Sigmoid colon (tissue), 7 donors: ENCODE measurements at places on chromosomes 1 and 21. TPM values are rescaled to one million over a fixed set of nuclear protein-coding genes. Genes with fewer than 3 reads are reported as not detected.
A peak's percentile ranks its signal among the peaks of the same experiment; 100 is the strongest.

The PGLYRP4 gene
- total RNA-seq = not detected

The ZNF670 gene
- total RNA-seq = 3.6 TPM

The CHIT1 gene
- not detected for total RNA-seq

The MPZ gene
- 5.5 TPM for total RNA-seq

The PCBP3 gene
- 21.3 TPM for total RNA-seq

The LCE1E gene
- total RNA-seq = not detected

The DNAJC6 gene
- total RNA-seq = 6.9 TPM

- no peaks in the 10 kb centered on the region for H3K36me3 ChIP-seq
- H3K4me1 ChIP-seq = no peaks in the 10 kb centered on the region
- H3K27ac ChIP-seq = peak overlapping the region; percentile 18
- no peaks in the 10 kb centered on the region for H3K27me3 ChIP-seq
- no peak for DNase-seq
Measured at GRCh38 chr1:240385985-240386978, 225.7 kb downstream of the GREM2 start.

DNA sequence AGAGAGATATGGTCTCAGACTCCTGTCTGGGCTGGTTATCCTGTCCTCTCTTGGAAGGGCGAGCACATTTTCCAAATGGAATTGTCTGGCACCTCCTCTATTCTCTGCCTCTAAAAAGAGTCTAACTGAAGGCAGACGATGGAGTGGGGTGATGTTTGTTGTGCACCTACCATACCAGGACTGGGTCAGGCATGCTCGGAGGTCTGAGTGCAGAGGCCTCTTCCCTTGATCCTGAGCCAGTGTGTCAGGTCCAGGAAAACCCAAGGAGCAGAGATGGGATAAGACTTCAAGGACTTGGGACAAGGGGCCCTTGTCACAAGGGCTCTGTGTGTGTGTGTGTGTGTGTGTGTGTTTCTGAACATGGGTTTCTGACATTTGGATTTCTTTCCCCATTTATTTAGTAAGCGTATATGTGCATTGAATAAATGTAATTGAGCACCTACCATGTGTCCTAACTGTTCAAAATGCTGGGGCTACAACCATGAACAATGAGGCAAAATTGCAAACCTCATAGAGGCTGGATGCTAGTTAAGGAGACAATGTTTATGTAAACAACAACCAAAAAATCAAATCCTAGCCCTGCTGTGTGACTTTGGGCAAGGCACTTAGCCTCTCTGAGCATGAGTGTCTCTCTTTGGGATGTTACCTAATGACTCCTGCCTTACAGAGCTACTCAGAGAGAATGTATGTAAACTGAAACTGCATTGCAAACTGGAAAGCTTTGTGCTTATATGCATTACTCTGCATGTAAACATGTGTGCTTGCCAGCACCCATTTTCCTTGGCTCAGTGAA, 276.3 kb downstream of the FOXD2 start:
- H3K36me3 ChIP-seq = no peaks in the 10 kb centered on the region
- H3K27me3 ChIP-seq = peaks cover 24% of the 10 kb centered on the region
- no peak overlapping the region for H3K27ac ChIP-seq
- H3K4me1 ChIP-seq = no peaks in the 10 kb centered on the region

DNA sequence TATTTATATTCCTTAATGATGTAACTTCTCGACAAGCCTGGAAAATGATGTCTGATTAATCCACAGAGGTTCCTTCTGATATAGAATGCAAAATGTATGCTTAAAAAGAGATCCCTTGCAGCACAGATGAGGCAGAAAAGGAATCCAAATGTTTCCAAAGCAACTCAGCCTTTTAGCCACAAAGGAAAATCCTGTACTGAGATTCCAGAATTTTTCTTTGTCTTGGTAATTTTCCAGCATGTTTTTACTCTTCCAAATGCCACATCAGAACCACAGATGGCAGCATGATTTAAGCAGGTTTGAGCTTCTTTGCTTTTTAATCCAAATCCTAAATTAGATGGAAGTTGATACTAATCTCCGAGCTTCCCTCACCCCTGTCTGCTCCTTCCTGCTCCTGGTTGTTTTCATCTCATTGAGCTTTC, 176.4 kb upstream of the PALMD start:
- no peaks in the 10 kb centered on the region for H3K36me3 ChIP-seq
- no peak overlapping the region for H3K27ac ChIP-seq

DNA sequence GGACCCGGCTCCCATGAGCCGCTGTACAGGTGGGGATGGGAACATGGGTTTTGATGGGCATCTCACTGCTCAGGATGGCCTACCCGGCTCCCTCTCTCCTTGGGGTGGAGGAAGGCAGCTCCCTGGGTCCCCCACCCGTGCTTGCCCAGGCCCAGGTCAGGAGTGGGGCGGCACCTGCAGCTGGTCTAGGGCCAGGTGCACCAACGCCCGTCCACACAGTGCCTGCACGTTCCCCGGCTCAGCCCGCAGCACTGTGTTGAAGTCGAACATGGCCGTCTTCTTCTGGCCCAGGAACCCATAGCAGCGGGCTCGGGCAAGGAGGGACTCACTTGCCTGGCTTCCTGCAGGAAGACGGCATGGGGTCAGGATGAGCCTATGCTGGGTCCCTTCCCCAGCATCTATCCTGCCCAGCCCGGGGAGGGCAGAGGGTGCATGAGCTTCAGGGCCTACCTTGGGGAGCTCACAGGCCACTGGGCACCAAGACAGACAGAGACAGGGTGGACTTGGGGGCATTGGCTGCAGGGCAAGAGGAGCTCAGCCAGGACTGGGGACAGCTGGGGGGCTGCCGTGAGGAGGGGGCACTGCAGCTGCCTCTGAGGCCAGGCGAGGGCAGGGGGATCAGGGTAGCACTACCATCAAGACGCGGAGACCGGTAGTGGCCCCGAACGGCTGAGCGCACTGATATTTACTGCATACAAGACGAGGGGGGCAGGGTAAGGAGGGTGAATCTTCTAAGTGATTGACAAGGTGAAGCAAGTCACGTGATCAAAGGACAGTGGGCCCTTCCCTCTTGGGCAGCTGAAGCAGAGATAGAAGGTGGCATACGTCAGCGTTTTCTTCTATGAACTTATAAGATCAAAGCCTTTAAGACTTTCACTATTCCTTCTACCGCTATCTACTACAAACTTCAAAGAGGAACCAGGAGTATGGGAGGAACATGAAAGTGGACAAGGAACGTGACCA, 17.8 kb downstream of the TTC34 start:
- H3K27ac ChIP-seq = no peak overlapping the region
- no peaks in the 10 kb centered on the region for H3K4me1 ChIP-seq
- peak; percentile 48 for DNase-seq

DNA sequence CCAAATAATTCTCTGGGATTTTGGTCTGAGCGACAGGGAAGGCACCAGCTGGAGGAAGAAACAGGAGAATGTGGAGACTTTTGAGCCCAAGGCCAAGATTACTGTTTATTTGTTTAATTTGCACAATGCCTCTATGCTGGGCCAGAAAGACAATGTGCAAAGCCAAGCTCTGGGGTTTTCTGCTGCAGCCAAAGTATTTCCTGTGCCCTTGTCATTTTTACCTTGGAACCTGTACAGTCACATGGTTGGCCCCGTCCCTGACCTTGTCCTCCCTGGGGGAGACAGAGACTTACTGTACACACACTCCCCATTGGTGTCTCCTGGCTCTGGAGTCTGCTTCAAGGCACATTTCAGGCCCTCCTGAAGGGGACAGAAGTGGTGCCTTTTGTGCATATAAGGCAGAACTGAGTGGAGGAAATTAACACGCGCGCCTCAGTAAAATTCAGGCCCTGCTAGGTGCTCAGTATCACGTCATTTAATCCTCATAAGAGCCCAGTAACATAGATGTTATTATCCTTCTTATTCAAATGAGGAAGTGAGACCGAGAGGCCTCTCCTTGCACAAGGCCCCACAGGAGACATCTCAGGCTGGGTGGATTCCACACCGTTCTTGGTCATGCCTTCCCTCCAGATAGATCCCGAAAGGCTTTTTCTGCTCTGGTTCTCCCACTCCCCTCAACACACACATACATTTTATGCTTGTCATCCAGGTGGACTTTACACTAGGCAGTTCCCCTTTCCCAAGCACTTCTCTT, 21.1 kb downstream of the C1orf115 start:
- H3K36me3 ChIP-seq = no peaks in the 10 kb centered on the region
- H3K27me3 ChIP-seq = no peaks in the 10 kb centered on the region
- no peaks in the 10 kb centered on the region for H3K4me1 ChIP-seq
- no peak overlapping the region for H3K4me3 ChIP-seq
- no peak overlapping the region for H3K27ac ChIP-seq
- no peak for DNase-seq

GRCh38 chr1:84686223-84686622, 4.0 kb downstream of the SSX2IP start:
- no peak for DNase-seq
- no peak overlapping the region for H3K27ac ChIP-seq
- H3K4me3 ChIP-seq = no peak overlapping the region
- H3K27me3 ChIP-seq = no peaks in the 10 kb centered on the region
- no peaks in the 10 kb centered on the region for H3K36me3 ChIP-seq

GRCh38 chr21:36551731-36552433, 72.0 kb upstream of the CLDN14 start:
- no peak for DNase-seq
- no peaks in the 10 kb centered on the region for H3K27me3 ChIP-seq
- no peak overlapping the region for H3K4me3 ChIP-seq
- no peak overlapping the region for H3K27ac ChIP-seq
- no peaks in the 10 kb centered on the region for H3K4me1 ChIP-seq

DNA sequence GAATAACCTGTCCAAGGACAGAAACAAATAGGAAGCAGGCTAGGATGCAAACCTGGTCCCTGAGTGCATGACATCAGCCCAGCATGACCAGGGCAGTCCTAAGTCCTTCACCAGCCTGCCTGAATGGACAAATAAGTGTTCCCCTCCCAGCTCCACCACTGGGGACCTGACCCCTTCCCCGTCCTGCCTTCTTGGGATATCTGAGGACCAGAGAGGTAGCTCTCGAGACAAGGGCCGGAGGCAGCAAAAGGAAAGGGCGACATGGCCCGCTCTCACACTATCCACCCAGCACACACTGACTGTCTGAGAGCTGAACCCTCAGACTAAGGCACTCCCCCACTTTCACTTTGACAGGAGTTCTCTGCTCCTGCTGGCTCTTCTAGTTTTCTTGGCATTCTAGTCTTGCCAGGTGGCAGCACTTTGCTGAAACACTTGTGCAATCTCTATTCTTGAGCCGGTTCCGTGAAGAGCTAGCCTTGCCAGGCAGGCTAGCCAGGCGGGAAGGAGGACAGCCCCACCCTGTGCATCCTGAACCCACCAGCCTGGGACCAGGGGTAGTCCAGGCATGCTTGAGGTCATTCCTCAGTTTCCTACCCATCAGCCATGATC, 251.1 kb upstream of the RAB4A start:
- H3K27me3 ChIP-seq = no peaks in the 10 kb centered on the region
- H3K4me3 ChIP-seq = no peak overlapping the region
- peaks cover 16% of the 10 kb centered on the region for H3K4me1 ChIP-seq
- H3K36me3 ChIP-seq = no peaks in the 10 kb centered on the region
- no peak overlapping the region for H3K27ac ChIP-seq
- no peak for DNase-seq

- H3K4me3 ChIP-seq = no peak overlapping the region
- no peaks in the 10 kb centered on the region for H3K36me3 ChIP-seq
- peak; percentile 15 for DNase-seq
- peak overlapping the region; percentile 64 for H3K27ac ChIP-seq
Measured at GRCh38 chr21:37551993-37552355, 185.4 kb downstream of the DYRK1A start.

GRCh38 chr1:160009801-160010200, 22.0 kb downstream of the PIGM start:
- no peak overlapping the region for H3K27ac ChIP-seq
- no peaks in the 10 kb centered on the region for H3K27me3 ChIP-seq
- H3K36me3 ChIP-seq = peaks cover 3% of the 10 kb centered on the region
- no peak overlapping the region for H3K4me3 ChIP-seq
- DNase-seq = no peak
